CD4-positive, alpha-beta T cell treated with Interleukin-6 for 4 hours (primary cell): ENCODE measurements at places on chromosomes 16 and 17.

DNA sequence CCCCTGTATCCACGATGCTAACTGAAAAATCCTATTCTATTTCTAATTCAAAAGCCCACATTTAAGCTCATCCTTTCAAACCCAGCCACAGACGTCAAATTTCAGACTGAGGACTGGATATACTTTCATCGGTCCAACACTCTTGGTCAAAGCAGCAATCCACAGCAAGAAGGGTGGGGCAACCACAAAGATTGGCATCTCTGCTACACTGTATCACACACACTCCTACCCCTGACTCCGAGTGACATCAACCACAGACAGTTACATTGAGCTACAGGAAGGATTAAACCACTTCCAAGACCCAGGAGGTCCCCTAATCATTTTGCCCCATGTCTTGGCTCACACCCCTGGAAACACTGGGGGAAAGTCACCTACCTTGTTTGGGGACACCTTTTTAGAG is 61.3 kb downstream of the GRIN2A start:
- DNase-seq, result no peak

DNA sequence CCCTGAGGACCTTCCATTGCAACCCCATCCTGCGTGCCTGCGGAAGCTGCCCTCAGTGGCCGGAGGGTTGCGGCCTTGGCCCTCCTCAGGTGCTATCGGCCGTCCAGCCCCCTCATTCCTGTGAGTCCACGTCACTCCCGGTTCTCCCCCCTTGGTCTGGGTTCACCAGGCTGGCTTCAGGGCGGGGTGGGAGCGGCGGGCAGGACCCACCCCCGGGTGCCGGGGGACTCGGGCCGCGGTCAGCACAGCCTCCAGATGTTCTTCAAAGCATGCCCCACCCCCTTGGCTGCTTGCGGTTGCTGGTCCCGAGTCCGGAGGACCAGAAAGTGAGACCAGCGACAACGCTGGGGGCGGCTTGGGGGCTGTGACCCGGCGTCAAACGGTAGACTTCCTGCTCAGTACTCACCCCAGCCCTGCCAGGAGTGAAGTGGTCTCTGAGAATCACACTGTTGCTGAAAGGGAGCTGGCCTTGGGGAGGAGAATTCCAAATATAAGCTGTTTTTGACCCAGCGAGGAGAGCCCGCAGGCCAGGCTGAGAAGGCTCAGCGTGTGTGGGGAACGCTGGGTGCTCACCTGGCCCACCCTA is 4.5 kb downstream of the ZNF469 start:
- no peak for DNase-seq

DNA sequence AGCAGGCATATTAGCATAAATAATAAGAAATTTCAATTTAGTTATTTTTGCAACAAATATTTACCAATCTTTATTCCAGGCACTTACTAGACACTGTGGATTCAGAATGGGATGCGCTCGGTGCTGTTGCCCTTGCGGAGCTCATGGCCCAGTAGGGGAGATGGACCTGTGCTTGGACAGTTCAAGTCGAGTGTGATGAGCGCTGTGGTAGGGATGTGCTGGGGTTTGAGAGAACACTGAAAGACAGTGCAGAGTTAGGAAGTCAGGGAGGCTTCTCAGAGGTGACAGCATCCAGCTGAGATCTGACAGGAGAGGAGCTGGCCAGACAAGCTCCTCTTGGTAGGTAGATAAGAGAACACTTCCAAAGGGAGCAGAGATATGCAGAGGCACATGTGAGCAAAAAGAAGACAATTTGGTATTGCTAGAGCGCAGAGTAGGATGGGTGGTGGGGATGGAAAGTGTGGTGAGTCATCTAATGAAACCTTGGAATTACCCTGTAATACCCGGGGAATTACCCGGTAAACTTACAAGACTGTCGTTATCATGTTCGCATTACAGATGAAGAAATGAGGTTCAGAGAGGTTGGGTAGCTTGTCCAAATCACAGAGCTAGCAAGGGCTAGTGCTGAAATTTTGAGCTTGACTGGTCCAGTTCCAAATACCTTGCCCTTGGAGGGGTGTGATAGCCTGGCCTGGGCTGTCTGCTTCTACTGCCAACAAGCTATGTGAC is 298.1 kb upstream of the N4BP1 start:
- no peak for DNase-seq

- DNase-seq, result no peak
Observed at GRCh38 chr17:74647871-74648672, 24.5 kb upstream of the CD300E start.

GRCh38 chr17:81419319-81419885 is 24.1 kb downstream of the BAHCC1 start:
- no peak for DNase-seq
